ENCODE measurements at places on chromosomes 3 and 15.

DNA sequence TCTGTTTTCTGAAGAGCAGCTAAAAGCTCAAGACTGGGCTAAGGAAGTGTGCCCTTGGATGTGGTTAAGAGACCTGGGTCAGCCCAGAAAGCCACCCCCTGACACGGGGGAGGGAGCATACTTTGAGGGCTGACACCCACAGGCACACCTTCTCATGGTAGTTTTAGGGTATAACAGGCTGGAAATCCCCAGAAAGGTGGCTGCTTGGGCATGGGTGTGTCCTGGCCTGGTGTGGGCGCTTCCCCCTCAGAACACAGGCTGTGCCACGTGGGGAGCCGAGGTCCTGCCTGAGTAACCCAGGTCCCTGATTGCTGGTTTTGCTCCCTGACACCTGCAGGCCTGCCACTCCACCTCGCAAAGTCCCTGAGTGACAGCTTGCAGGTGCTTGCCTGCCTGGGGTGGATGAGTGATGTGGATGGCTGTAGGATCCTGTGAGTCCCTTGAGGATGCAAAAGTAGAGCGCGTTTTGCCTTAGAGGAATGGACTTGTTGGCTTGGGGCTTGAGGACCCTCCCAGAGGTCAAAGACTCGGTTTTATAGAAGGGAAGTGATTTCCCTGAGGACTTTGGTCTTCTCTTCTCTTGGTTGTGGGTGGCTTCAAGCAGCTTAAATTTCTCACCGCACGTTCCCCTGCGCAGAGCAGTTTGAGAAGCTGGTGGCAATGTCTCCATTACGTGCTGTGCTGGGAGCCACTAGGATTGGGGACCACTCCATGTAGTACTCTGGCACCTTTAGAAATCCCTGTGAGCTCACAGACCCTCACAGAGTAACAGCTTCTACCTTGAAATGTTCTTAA is 94.4 kb downstream of the DNASE1L3 start:
- DNase-seq, result no peak

DNA sequence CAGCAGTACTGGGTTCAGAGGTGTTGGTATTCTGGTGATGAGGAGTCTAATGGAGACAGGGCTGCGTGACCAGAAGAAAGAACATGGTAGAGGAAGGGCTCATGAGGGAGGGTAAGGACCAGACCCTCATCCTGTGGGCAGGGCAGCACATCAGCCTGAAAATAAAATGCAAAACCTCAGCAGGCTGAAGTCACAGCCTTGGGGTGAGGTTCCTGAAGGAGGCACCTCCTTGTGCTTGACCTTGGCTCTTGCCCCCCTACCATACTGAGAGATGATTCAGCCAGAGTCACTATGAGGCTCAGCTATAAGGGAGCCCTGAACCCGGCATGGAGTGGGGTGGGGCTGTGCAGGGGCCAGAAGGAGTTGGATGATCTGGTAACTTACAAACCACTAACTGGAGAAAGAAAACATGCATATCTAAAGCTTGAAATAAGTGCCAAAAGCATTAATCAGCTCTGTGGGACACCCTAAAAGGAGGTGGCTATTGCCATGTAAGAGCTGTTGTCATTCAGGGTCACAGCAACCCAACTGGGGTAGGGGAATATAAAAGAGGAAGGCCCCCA is 60.2 kb downstream of the CORO2B start:
- no peak for DNase-seq

- no peak for DNase-seq
Measured at GRCh38 chr15:57526076-57526475, 65.6 kb upstream of the MYZAP start.

GRCh38 chr15:40343512-40343911 is 2.8 kb upstream of the CCDC9B start:
- no peak for DNase-seq

DNA sequence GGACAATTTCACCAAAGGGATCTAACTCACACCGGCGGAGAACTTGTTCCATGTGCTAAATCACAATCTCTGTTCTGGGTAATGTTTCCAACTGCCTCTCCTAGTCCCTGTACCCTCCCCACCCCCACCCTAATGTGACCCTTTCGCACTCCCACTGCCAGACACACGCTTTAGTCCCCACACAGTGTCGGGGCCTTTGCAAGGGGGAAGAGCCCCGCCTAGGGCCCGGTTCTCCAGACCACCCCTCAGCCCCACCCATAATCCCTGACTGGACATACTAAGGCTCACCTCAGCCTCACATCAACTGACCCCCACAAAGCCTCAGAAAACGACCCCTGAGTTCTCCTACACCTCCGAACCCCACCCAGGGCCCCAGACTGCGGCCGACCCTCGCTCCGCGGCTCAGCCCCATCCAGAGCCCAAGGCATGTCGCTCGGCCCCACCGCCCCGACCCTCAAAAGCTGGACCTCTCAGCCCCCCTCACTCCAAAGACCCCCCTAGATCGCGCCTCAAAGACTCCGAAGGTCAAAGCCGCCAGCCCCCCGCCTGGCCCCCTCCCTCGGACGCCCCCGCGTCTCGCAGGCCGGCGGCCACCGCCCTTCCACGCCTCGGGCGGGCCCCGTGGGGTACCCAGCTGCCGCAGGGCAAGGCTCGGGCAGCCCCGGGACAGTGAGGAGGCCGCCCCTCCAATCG is 72.0 kb upstream of the MAP4 start:
- DNase-seq, result no peak

- no peak for DNase-seq
Measured at GRCh38 chr3:141366285-141367037, 1.8 kb upstream of the ZBTB38 start.

DNA sequence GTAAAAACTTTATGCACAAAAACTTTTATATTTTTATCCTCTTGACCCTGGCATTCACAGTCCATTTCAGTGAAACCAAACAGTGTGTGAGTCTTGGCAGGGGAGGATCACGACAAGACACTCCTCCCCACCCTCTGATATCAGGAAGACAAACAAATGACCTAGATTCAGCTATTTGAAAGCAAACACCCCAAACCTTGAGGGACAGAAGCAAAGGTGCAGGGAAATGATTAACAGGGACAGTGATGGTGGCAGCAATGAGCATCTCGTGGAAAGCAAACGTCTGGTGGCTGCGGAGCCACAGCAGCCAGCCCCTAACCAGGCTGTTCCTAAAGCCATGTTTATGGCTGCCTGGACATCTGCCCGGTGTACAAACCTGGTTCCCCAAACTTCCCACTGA is 52.1 kb downstream of the FSIP1 start:
- DNase-seq, result no peak

GRCh38 chr3:64664397-64664796 is 23.4 kb downstream of the ADAMTS9 start:
- no peak for DNase-seq

DNA sequence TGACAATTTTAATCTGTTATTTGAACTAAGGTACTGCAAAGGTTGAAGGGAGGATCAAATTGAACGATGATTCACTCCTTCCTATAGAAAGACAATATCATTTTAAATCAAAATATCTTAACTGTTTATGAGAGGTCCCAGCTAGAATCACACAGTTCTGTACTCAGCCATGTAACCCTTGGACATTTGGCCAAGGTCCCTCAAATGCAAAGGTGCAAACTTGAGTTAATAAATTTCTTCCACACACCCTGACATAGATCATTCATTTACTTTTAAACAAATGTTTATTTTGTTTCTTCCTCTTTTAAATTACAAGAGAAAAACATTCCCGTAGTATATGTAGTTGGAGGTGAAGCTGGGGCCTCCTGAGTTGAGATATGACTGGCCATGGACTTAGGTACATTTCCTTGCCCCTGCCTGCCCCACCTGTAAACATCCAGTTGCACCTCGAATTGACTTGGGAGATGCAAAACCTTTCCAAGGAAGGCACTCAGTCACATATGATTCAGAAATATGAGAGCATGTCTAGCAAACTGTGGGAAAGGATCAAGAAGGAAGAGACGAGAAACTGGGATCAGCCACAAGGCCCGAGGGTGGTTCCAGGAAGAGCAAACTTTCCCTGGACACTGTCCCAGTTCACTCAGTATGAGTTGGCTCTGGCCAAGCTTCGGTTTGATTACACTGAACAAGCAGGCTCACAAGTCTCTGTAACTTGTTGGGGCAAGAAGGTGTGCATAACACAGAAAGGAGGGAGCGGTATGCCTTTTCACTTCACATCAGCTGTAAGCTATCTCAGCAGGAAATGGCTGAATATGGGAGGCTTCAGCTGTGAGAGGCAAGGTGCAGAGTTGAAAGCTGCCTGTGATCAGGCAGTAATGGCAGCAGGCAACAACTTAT is 6.7 kb downstream of the TNFSF10 start:
- no peak for DNase-seq

- no peak for DNase-seq
Measured at GRCh38 chr3:189809583-189809982, 178.4 kb downstream of the TP63 start.

DNA sequence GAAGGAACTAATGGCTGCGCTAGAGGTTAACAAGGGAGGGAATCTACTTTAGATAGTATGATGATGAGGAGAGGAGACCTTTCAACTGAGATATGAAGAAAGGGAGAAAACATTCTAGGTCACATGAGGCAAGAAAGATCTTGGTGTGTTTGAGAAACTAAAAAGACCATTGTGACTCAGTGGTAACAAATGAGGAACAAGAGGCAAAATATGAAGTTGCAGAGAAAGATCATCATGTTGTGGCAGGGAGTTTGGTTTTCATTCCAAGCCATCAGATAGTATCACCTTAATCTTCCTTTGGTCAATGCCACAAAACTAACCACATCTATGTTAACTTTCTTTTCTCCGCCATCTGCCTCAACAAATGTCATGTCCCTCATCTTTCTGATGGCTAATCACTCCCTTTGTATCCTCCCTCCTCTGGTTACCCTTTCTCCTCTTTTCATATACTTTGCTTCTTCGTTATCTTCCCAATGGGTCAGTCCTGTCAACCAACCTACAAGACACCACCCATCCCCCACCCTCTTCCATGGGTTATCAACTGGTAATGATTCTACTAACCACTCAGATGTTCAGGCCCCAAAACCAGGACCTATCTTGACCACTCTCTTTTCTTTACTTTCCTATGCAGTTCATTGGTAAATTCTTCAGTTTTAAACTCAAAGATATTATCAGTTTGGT is 2.4 kb upstream of the PDCD6IP start:
- no peak for DNase-seq

GRCh38 chr15:74725845-74726773 is 781 bp upstream of the CYP1A1 start:
- no peak for DNase-seq

- no peak for DNase-seq
Measured at GRCh38 chr3:21697707-21698106, 53.3 kb downstream of the ZNF385D start.

DNA sequence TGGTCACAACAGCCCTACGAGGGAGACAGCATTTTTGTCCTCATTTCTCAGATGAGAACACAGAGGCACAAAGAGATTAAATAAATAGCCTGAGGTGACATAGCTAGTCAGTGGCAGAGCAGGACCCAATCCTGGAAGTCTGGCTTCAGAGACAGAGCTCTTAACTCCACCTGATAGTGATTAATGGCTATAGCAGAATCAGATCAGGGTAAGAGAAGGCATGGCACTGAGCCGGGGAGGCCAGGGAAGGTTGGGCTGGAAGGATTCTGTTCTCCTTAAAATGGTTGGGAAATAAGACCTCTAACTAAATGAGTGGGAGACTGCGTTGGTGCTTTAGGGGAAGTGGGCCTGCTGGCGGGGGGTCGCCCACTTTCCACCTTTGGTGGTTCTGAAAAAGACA is 104.5 kb downstream of the VGLL4 start:
- DNase-seq, result no peak

- peak; percentile 82 for DNase-seq
Measured at GRCh38 chr3:126948980-126949535, 33.9 kb upstream of the PLXNA1 start.

GRCh38 chr3:182108371-182108770 is 396.6 kb downstream of the SOX2 start:
- DNase-seq, result no peak

DNA sequence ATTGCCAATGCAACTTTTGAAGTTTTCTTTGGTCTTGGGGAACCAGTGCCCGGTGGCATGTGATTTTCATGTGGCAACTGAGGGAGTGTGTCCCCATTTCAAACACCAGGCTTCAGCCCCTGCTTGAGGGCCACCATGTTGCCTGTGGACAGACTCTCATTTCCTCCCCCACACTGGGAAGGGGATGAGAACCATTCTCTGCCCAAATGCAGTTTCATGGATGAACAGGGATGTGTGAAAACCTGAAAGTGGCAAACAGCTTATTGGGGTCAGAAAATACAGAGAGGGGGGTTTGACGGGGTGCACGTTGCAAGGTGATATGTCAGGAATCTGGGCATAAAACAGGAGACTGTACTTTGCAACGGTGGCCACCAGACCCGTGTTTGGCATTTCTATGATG is 6.3 kb downstream of the FAM107A start:
- DNase-seq, result no peak

DNA sequence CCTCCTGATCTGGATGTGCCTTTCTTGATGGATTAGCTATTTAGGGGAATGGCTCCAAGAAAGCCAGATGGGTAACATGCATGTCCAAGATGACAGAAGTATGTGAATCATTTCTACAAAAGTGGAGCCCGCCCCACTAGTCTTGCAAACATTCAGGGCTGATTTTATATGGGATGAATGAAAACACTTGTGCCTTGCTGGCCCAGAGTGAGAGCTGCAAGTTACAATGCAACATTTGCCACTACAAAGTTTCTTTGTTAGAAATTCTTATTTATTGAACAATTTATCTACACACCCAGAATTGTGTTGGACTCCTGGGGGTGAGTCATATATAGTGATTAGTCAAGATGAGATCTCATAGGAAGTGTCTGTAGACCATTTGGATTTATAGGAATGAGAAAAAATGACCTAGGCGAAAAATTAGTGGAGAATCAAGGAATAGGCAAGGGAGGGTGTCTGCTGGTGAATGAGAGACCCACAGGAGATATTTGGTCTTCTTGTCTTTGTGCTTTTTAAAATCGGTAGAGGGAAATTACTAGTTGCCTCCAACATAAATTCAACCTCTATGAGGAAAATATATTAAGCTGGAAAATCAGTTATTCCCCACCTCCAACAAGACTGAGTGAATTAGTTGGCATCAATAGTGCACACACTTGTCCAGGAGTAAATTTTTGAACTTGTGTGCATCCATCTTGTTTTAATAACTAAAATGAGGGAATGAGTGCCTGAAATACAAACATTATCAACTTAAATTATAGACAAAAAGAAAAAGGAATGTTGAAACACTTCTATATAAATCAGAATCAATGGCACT is 53.5 kb upstream of the DCBLD2 start:
- no peak for DNase-seq

GRCh38 chr3:99856437-99857220 is 39.0 kb downstream of the CMSS1 start:
- DNase-seq, result no peak

GRCh38 chr3:129936757-129937156 is 37.8 kb upstream of the TRH start:
- DNase-seq, result no peak

GRCh38 chr15:58426501-58426900 is 5.3 kb upstream of the LIPC start:
- no peak for DNase-seq

Data from NCI-H1694 treated with DMSO at 0.1 percent for 48 hours (cell line).